Osteocyte (in vitro differentiated cells): ENCODE measurements at places on chromosomes 7 and 10. TPM values are rescaled to one million over a fixed set of nuclear protein-coding genes. Genes with fewer than 3 reads are reported as not detected.
A peak's percentile ranks its signal among the peaks of the same experiment; 100 is the strongest.

- no peaks in the 10 kb centered on the region for H3K36me3 ChIP-seq
- H3K4me3 ChIP-seq, result no peak overlapping the region
- H3K4me1 ChIP-seq, result peaks cover 5% of the 10 kb centered on the region
Measured at GRCh38 chr7:300048-300447, 10.1 kb downstream of the FOXL3 start.

GRCh38 chr7:81533426-81533825 is 236.4 kb downstream of the HGF start:
- no peaks in the 10 kb centered on the region for H3K27me3 ChIP-seq
- peak overlapping the region; percentile 85 for H3K27ac ChIP-seq
- peaks cover 25% of the 10 kb centered on the region for H3K4me1 ChIP-seq

DNA sequence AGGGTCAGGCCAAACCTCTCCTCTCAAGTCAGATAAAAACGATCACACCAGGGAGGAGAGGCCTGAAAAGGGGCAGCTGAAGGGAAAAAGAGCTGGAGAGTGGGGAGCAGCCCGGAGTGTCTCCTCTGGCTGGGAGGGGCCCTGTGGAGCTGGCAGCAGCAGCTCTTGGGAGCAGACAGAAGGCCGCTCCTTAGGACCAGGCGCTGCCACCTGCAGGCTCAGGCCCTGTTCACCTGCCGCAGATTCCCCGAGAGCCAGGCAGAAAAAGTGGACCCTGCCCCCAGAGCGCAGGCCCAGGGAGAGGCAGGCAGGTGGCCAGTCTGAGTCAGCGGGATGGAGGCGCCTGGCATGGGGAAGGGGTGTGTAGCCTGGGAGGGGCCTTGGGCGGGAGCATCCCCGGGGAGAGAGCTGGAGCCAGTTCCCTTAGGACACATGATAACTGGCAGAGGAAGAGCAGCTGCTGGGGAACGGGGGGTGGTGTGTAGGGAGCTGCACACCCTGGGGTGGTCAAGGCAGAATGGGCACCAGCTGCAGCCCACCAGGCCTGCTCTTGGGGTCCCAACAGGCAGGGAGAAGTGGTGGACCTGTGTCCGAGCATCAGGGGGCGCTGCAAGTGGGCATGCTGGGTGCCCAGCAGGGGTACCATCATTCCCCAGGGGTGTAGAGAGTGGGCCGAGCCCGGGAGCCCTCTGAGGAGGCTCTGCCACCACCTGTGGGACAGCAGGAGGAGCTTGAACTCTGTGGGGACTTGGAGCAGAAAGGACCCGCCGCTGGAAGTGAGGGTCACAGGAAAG is 177.2 kb upstream of the RHEB start:
- H3K36me3 ChIP-seq, result no peaks in the 10 kb centered on the region
- H3K4me3 ChIP-seq, result no peak overlapping the region
- H3K27me3 ChIP-seq, result no peaks in the 10 kb centered on the region

GRCh38 chr10:68239596-68240150 is 7.8 kb upstream of the ATOH7 start:
- H3K4me1 ChIP-seq, result peaks cover 3% of the 10 kb centered on the region
- H3K36me3 ChIP-seq, result no peaks in the 10 kb centered on the region
- peaks cover 11% of the 10 kb centered on the region for H3K27me3 ChIP-seq
- H3K4me3 ChIP-seq, result no peak overlapping the region
- DNase-seq, result no peak

DNA sequence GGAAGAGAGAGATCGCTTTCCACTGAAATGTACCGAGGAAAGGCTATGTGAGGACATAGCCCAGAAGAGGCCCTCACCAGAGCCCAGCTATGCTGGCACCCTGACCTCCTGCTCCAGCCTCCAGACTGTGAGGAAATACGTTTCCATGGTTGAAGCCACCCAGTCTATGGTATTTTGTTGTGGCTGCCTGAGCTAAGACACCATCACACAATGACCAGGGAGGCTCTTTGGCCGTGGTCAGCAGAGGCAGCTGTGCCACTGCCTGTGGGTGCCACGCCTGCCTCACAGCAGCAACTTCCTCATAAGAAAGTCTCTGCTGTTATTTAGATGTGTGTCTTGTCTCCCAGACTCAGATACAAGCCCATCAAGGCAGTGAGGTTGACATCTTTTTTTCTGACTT is 182.7 kb upstream of the PLXNA4 start:
- H3K4me1 ChIP-seq, result no peaks in the 10 kb centered on the region
- H3K36me3 ChIP-seq, result no peaks in the 10 kb centered on the region
- peaks cover 2% of the 10 kb centered on the region for H3K27me3 ChIP-seq

BLNK gene
- not detected in 2 replicates for total RNA-seq

NKX2-3 gene
- not detected in 2 replicates for total RNA-seq

CC2D2B gene
- total RNA-seq, result 0.46 TPM in 1 of 2 replicates, not detected in the other
